Stimulated activated CD8-positive, alpha-beta memory T cell treated with anti-CD3 and anti-CD28 coated beads, Interleukin-15, amount 100 ng/mL, for 48 hours (primary cell): ENCODE measurements at places on chromosomes 1 and 21.

DNA sequence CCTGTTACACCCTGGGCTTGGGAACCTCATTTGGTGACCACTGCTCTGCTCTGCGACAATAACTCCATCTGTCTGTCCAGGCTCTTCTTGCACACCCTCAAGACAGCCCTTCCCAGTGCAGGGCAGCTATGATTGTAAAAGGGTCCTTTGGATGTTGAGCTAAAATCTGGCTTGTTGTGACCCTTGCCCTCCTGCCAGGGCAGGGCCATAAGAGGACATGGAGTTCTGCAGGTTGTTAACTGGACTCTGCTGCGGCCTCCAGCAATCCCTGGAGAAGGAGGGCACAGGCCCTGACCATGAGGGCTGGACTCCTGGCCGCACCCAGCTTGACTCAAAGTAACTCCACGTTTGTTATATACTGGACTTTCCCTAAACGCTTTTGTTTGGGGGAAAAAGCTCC lies 41.2 kb downstream of the DHCR24 start:
- no peak for DNase-seq

DNA sequence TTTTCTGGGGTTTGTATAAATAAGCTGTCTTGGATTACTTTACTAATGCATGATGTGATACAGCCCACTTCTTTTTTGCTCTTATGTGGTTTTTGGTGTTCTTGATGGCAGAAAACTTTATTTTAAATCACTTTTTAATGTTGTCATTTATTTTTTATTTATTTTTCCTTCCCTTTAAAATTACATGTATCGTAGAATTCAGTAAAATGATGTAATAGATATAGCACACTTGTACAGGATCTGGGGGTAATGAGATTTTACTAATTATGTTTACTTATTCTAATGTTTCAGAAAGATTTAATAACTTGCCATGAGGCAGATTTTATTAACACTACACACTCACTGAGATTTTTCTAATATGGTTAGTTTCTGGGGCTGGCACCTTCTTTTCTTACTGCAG lies 701 bp upstream of the B3GALT2 start:
- no peak for DNase-seq

DNA sequence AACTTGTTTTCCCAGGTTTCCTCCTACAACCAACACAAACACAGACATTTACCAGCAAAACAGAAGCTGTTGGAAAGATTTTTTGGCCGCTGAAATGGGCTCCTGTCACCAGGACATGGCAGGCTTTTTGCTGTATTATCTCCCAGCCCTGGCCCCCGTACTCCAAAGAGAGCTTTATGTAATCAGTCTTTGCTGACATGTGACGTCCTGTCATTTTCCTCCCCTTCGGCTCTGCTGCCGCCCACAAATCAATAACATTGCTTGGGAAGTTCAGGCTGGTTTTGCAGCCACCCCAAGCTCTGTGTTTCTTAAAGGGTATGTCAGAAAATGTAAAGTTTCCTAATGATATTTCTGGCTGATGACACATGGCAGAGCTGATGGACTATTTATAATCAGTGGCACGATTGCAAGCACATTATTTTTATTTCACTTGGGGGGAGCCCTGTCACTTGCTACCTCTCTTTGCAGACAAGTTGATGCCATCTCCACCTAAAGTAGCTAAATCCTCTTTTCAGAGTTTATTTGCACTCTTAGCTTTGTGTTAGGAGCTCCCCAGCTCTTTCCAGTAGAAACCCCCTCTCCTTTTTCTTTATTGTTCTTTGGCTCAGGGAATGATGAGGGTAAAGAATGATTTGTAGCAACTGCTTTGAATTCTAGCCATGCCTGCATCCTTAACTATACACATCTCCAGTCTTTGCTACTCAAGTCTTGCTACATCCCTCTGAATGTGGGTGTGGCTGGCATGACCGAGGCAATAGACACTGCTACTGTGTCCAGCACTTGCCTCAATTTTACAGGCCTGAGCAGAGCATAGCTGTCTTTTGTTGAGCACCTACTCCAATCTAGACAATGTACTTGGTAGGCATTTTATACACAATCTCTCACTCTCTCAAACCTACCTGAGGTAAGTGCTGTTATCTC lies 67.3 kb downstream of the ELAVL4 start:
- no peak for DNase-seq

- DNase-seq, result no peak
Measured at GRCh38 chr1:234823191-234824176, 213.5 kb upstream of the IRF2BP2 start.

GRCh38 chr1:79705218-79705617 lies 698.7 kb upstream of the ADGRL4 start:
- no peak for DNase-seq

- no peak for DNase-seq
Measured at GRCh38 chr1:69191335-69191734, 376.4 kb upstream of the LRRC7 start.

DNA sequence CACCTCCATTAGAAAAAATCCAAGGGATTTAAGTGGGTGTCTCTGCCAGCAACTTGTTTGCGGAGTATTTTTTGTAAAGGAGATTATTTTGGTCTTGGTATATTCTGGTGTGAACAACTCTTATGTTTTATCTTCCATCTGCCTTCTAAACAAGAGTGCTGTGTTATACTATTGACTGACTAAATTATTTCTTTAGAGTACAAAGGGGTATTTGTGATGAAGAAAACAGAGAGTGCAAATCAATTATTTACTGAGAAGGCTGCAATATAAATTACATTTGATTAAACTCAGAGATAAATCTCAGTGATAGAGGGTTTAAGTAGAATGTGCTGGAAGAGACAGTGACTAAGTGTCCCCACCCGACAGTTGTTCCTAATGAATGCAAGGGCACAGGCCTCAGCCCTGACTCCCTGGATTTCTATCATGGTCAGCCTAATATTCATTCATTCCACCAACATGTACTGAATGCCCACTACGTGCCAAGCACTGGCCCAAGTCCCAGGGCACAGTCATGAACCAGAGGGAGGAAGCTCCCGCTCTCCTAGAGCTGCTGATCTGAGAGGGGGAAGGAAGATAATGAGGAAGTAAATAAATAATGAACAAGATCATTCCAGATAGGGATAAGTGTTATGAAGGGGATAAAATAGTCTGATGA lies 196.9 kb upstream of the C8B start:
- no peak for DNase-seq

GRCh38 chr1:150507912-150508864 lies at the start of gene ECM1:
Gene ECM1 (plus strand): TSS chr1:150508109. CDS start chr1:150508210, 101 bp downstream.
- DNase-seq, result no peak

DNA sequence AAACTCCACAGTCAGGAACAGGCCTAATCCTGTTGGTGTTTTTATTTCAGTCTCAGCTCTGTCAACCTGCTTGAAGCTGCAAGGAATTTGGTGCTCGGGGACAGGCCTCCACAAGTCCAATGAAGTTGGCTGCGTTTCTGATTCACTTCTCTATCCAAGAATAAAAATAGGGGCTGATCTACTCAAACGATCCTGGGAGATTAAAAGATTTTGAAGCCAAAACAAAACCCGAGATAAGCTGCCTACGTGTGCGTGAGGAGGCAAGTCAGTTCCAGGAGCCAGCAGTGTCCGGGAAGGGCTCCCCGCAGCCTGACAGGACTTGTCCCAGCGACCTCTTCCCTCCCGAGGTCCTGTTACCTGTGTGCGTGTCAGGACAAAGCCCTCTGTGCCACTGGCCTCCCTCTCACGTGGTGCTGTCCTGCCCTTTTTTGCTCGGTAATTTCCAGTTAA lies 98.0 kb downstream of the ETS2 start:
- no peak for DNase-seq

DNA sequence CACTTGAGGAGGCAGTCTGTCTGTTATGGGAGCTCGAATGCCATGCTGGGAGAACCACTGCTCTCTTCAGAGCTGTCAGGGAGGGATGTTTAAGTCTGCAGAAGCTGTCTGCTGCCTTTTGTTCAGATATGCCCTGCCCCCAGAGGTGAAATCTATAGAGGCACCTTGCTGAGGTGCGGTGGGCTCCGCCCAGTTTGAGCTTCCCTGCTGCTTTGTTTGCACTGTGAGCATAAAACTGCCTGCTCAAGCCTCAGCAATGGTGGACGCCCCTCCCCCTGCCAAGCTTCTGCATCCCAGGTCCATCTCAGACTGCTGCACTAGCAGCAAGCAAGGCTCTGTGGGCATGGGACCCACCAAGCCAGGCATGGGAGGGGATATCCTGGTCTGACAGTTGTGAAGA lies 247.5 kb downstream of the LMX1A start:
- DNase-seq, result no peak

- DNase-seq, result no peak
Measured at GRCh38 chr1:221555689-221556433, 186.0 kb downstream of the DUSP10 start.
